ENCODE measurements at places on chromosomes 5 and 9.

DNA sequence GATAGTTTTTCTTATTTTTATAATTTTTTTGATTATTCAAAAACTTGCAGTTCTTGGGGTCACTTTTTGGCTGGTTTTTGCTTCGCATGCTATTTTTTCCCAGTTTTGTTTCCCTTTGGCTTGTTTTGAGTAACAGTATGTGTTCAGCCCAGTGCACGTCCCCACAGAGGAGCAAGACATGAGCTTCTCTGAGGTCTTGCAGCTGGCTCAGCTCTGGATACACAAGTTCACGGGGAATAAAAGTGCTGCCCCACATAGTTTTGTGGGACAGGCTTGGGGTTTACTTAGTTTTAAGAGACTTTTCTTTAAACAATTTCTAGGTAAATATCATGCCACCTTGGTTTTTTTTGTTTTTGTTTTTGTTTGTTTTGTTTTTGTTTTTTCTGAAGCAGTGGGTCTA lies 297.8 kb upstream of the IRX1 start:
- DNase-seq = no peak

DNA sequence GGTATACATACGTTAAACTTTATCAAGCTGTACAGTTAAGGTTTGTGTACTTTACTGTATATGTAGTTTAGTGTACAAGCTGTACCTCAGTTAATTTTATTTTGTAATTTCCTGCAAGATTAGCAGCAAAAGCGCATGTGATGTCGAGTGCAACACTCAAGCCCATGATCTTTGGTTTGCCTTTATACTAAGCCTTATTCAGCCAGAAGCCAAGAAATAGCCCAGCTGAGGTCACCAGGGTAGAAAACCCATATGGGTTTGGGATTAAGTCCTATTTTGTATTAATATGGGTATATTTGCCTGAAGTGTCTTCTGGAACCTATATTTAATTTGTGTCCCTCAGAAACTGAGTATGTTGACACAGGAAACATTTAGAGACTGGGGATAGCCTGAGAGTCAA lies 59.3 kb downstream of the ZFAND5 start:
- no peak for DNase-seq

DNA sequence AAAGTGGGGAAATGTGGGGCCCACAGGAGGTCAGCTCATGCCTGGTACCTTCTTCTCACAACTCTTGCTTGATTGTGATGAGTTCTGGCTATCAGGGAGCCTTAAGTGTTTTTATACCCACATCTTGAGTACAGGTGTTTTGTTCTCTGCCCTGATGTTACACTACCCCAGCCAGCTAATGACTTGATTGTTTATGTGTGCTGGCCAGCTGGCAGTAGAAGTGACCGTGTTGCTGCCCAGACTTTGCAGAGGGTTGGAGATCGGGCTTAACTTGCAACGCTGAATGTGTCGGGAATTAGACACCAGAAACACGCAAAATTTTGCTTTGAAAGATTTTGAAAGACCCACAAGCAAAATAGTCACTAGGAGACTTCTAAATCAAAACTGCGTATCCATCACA lies 16.9 kb upstream of the ZDHHC11B start:
- no peak for DNase-seq

DNA sequence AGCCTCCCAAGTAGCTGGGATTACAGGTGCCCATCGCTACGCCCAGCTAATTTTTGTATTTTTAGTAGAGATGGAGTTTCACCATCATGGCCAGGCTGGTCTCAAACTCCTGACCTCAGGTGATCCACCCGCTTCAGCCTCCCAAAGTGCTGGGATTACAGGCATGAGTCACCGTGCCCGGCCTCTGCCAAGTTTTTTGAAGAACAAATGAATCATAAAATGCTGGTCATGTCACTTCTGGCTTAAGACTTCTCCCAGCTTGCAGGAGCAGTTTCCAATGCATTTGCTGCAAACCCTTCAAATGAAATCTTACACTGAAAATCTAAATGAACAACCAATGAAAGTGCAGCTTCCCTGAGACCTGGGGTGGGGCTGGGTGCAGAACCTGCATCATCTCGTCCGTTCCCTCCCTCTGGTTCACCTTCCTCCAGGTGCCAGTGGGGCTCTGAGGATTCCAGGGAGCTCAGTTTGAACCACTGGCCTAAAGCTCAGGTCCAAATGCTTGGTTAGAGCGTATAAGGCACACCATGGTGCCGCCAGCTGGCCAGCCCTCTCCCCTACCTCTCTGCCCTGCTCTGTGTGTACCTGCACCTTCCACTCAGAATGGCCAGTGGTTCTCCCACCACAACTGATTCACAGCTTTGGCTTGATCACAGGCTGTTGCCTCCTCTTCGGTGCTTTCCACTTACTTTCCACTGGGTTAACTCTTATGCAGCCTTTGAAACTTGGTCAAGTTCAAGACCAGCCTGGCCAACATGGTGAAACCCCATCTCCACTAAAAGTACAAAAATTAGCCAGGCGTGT lies 39.8 kb upstream of the FUBP3 start:
- peak; percentile 41 for DNase-seq

GRCh38 chr5:122473941-122474340 lies 161.9 kb downstream of the SNCAIP start:
- no peak for DNase-seq

GRCh38 chr5:38226091-38226490 lies 32.3 kb upstream of the EGFLAM start:
- DNase-seq = no peak

DNA sequence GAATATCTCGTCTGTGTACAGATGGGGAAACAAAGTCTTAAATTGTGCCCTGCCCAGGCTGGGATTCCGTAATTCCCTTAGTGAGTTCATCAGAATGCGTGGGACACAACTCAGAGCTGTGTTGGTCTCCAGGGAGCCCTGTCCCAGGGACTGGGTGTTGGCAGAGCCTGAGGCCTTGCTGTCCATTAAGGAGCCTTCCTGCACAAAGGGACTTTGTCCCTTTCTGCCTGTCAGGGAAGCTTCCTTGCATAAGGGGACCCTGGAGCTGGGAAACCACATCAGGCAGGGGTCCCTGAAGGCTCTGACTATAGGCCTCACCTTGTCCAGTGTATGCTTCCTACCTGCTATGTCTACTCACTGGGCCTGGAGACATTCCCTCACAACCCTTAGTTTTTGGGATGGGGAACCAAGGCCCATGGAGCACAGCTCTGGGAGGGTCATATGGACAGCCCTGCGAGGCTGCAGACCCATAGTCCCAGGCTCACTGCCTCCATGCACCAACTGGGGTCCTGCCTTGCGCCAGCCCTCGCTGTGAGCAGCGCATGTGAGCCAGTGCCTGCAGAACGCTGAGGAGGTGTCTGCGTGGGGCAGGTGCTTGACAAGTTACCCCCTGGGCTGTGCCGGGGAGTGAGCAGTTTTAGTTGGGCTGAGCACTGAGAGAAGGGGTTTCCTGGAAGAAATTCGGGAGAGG lies 1.6 kb downstream of the CARD19 start:
- DNase-seq = no peak
